Activated T-cell treated with anti-CD3 and anti-CD28 coated beads for 24 hours (primary cell): ENCODE measurements at places on chromosomes 4 and X.

- DNase-seq, result no peak
Measured at GRCh38 chr4:53921856-53922255, 142.5 kb downstream of the CHIC2 start.

DNA sequence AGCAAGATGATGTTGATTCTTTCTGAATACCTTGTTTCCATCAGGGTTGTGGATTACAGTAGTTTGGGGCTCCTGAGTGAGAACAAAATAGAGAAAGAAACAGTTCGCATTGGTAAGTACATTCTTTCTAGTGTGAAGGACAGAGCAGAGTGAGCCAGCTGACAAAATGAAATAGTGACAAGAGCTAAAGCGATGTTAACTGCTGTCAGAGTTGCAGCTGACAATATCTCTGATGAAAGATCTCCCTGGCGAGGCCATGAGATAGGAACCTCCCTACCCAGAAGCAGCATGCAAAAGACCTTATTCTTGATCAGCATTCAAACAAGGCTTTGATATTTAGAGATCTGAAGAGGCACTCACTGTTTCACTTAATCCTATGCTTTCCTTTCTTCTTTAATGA lies 258.6 kb downstream of the CAMK2D start:
- DNase-seq, result no peak

DNA sequence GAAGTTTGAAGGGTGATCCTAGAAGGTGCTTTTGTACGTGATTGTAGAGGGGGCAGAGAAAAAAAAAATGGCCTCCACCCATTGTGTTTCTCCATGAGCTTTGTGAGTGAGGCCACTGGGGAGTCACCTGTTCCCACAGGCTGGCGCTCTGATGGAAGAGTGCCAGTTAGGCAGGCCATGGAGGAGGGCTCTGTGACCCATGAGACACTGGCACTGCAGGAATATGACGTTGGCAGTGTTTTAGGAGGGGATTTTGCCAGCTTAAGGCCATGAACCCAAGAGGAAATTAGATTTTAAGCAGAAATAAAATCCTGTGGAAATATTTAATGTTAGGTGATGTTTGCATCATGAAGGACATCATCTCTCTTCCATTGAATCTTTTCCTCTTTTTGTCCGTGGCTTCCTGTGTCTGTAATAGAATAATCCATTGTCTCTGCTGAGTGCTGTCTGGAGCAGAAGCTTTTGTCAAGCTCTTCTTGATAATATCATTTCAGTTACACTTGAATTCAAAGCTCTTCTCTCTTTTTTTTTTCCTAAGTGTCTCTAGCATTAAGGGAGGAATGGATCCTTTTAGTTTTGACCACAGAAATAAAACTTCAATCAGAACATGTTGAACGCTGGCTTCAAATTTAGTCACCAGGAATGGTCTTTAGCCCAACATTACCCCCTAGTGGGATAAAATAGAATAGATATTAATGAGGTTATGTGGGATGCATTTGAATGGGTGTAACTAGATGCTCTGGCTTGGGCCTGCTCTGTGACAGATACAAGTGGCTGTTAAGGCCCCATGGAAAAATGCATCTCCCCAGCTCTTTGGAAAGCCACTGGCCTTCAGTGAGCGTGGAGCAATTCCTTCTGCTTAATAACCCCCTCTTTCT lies 41.0 kb upstream of the UCP1 start:
- DNase-seq, result no peak

DNA sequence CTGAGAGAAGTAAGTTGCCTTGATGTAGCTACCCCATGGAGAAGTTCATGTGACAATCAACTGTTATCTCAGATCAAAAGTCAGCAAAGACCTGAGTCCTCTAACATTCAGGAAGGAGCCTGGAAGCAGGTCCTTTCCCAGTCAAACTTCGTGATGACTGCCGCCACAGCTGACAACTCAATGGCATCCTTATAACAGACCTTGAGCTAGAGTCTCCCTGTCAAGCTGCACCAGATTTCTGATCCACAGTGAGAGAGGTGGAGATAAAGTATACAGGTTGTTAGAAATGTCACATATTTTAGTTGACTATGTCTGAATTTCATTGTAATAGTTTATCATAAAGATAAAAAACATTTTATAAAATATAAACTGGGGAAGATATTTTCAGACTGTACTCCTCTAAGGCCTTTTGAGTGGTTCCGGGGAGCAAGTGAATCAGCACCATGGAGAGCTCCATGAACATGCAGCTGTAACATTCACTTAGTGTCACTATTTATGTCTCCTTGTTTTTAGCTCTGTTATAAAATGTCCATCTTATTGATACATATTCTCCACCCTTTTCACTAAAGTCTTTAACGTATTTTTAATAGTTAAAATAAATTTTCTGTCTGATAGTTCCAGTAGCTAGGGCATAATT lies 1653.5 kb upstream of the AGA start:
- no peak for DNase-seq

DNA sequence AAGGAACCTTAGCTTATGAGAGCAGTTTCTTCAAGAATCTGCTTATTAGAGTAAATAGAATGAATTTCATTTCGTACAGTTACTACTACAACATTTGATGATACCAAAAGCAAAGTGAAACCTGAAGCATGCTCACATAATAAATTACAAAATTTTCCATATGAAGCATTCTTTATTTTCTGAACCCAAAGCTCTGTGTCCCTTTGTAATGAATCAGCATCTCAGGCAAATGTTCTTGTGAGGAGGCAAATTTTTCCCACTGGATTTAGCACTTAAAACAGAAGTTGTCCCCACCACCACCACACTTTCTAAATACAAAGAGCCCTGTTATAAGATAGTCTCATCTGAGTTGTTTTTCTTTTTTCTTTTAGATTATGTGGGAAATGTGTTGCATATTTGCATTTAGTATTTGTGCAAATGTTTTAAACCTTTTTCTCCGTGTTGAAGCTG lies 70.7 kb upstream of the NFKB1 start:
- no peak for DNase-seq

GRCh38 chr4:80500613-80501012 lies 165.1 kb downstream of the CFAP299 start:
- DNase-seq, result no peak

DNA sequence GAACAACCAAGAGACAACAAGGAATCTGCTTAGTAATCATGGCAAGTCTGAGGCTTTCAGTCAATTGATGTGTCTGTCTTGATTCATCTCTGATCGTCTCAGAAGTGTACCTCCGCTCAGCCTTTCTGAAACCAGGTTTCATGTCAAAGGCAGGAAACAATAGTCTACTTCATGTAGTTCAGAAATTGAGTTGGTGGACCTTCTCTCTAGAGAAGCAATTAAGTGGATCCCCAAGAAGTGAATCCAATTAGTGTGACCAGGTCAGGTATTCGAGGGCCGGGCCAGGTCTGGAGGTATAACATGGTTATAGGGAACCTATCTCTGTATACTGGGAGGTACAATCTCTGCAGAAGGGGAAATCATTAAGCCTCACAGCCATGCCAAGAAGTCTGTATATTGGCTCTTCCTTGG lies 32.0 kb downstream of the DAPP1 start:
- DNase-seq, result no peak

- DNase-seq, result no peak
Measured at GRCh38 chr4:5463936-5464650, 244.3 kb downstream of the EVC2 start.

DNA sequence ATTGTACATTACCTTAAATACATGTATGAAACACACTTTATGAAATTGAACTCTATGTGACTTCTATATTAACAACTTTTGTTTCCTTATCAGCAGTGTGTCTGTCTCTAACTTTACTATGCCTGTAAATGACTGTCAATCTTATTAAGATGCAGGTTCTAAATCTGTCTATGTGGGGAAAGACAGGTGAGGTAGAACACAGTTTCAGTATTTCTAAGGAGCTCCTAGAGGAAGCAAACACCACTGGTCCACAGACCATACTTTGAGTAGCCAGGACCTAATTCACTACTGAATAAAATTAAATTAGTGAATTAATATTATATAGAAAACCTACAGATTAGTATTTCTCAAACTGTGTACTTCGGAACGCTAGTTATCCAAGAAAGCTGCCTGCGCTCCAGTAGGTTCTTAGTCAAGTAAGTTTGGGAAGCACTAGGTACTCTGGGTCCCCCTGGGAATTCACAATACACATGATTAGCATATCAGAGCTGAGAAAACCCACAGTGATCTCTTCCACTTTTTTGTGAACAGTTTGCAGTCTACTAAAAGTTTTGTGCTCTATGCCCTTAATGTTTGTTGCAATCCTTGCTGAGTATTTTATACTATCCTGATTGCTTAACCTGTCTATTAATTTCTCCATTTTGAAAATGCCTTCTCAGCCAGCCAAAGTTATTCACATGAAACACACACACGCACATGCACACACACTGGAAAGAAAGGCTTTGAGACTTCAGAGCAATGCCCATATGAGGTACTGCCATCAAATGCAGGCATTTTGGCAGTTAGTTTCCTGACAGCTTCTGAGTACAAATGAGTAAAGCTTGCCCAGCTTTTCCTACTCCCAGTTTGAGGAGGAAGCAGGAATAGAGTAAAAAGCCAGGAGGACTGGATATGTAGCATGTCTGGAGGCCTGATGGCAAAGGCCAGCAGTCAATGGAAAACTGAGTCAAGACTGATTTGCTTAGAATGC lies 133.6 kb upstream of the CPEB2 start:
- no peak for DNase-seq

- no peak for DNase-seq
Measured at GRCh38 chr4:126738527-126738923, 894.2 kb upstream of the INTU start.

DNA sequence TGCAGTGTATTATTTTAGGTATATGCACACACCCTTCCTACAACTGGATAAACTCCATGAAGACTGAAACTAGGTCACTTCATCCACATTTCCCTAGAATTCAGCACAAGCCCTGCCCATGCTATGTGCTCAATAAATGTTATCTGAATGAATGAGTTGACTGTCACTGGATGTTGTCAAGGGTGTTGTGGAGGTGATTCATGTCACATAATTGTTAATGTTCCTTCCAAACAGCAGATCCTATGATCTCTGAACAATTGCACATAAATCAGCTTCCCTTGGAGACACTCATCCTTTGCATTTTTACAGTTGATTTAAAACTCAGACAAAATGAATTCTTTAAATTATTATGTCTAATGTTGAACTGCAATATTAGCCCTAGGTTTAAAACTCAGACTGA lies 154.7 kb downstream of the TSPAN5 start:
- no peak for DNase-seq

- DNase-seq, result no peak
Measured at GRCh38 chr4:89056292-89056952, 563 bp downstream of the FAM13A start.

DNA sequence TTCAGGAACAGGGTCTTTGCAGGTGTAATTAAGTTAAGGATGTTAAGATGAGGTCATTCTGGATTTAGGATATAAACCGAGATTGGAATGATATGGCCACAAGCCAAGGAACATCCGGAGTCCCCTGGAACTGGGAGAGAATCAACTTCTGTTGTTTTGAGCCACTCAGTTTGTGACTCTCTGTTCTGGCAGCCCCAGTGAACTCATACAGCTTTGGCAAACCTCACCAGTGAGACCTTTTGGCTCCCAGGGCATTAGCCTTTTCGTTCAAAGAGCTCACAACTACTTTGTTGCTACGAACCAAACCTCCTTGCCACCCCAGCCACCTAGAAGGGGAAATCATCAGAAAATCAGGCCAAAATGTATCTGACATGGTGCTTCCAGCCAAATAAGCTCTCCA lies 80.4 kb downstream of the MTMR1 start:
- no peak for DNase-seq

DNA sequence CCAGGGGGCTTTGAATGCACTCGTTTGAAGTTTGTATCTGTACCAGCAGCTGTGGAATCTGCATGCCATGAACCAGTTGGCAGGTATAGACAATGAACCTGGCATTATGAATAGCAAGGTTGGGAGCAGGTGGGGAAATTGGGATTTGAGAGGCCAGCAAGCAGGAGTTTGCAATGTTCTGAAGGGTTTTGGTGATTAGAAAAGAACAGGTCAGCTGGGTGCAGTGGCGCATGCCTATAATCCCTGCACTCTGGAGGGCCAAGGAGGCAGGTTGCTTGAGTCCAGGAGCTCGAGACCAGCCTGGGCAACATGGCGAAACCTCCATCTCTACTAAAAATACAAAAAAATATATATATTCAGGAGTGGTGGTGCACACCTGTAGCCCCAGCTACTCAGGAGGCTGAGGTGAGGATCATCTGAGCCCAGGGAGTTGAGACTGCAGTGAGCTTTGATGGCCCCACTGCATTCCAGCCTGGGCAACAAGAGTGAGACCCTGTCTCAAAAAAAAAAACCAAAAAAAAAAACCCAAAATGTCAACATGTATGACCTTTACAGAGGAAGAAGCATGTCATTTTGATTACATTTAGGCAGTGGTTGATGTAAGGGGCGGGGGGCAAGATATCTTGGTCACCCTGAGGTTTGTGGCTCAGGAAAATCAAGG lies 63.9 kb downstream of the TSC22D3 start:
- DNase-seq, result no peak

GRCh38 chr4:54882616-54883015 lies 224.9 kb downstream of the KIT start:
- DNase-seq, result no peak

GRCh38 chr4:130028552-130028951 lies 932.6 kb downstream of the C4orf33 start:
- DNase-seq, result no peak

- DNase-seq, result no peak
Measured at GRCh38 chr4:111722213-111722720, 423.0 kb upstream of the FAM241A start.

DNA sequence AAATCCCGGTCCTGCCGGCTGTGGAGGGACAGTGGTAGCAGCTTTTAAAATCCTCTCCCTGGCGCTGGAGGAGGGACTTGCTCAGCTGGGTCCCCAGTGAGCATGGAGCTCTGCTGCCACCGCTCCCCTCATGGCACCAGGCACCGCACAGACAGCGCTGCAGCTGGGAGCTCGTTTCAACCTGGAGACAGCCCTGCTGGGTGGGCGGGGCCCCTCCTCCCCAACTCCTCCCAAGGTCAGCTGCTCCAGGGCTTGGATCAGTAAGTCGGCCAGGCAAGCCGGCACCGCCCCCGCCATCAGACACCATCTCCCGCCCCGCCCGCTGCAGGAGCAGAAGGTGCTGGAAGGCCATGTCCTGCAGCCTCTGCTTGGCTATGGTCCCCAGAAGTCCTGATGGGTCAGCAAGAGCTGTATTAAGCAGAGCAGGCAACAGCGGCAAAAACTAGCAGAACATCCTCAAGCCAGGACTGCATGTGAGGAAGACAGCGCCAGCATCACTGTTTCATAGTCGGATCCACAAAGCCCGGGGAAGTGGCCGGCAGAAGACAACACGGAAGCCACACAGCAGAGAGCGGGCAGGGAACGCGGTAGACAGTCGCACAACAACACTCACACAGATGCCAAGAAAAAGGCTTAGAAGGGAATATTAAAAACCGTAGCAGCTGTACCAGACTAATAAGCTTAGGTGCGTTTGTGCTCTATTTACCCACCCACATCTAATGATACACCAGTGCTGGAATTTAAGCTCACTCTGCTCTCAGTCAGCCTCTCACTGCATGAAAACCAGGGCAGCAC lies 16.2 kb downstream of the ZFYVE28 start:
- DNase-seq, result no peak

- DNase-seq, result peak; percentile 33
Measured at GRCh38 chr4:113476800-113477199, 284.7 kb downstream of the CAMK2D start.

- DNase-seq, result no peak
Measured at GRCh38 chr4:188275686-188276085, 136.4 kb downstream of the TRIML1 start.

GRCh38 chrX:3136161-3136961 lies 95.1 kb downstream of the ARSF start:
- no peak for DNase-seq
